ENCODE measurements at places on chromosomes 4 and X.

- DNase-seq = no peak
These were observed 85.9 kb upstream of the UGT8 start for GRCh38 chr4:114512595-114513295.

DNA sequence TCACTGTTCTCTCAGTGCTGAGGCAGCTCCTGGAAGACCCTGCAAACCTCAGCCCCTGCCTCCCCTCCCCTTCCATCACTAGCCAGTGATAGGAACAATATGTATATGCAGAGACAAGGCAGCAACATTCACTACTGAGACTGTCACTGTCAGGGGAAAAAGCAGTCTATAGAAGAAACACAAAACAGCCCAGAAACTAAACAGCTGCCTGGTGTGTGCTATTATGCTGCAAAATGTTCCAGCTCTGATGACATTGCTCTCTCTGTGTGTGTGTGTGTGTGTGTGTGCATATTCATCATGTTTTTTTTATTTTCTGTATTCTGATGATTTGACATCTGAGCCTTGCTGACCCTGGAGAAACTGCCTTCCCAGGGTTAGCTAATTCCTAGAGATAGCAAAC is 147.2 kb downstream of the SPATA18 start:
- DNase-seq = no peak

- DNase-seq = no peak
These were observed 38.1 kb upstream of the STIM2 start for GRCh38 chr4:26822546-26822945.

DNA sequence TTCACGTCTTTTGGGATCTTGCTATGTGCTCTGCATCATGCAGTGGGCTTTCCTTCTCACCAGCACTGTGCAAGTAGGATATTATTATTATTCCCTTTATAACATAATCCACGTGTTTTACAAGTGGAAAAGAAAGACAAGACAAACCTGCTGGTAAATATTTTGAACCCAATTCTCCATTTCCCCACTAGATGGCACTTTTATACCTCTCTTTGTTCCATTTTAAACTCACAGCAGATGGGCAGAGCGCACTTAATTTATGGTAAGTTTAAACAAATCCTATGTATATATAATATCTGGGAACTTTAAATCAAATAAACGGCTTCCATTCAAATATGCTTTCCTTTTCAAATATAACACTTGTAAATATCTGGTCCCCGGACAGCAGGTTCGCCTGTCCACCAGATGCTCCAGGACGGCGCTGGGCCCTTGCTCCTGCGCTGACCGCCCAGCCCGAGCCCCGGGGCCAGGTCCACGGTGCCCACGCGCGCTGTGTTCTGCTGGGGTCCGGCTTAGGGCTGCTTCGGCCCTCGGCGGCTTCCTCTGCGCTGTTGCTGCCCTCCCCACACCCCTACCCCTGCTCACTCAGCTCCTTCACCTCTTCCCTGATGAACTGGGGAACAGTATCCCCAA is 31.1 kb downstream of the F11 start:
- no peak for DNase-seq

DNA sequence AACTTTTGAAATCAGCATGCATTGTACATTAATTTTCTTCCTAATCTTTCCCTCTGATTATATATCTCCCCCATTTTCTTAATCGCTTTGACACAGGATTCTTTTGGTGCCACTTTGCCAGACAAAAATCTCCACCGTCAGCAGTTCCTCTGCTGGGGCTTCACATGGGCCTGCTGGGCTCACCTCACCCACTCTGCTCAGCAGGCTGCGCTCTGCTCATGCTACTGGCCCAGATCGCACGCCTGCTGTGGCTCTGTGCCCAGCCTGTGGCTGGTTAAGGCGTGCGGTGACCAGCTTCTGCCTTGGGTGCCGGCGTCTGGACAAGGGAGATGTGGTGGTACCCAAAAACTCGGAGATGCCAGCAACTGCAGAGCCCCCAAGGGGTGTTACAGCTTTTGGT is 31.1 kb downstream of the UCHL1 start:
- DNase-seq = no peak

GRCh38 chr4:36256398-36256891 is 12.1 kb upstream of the ARAP2 start:
- no peak for DNase-seq

GRCh38 chr4:12943069-12943468 is 541.1 kb downstream of the RAB28 start:
- DNase-seq = no peak

DNA sequence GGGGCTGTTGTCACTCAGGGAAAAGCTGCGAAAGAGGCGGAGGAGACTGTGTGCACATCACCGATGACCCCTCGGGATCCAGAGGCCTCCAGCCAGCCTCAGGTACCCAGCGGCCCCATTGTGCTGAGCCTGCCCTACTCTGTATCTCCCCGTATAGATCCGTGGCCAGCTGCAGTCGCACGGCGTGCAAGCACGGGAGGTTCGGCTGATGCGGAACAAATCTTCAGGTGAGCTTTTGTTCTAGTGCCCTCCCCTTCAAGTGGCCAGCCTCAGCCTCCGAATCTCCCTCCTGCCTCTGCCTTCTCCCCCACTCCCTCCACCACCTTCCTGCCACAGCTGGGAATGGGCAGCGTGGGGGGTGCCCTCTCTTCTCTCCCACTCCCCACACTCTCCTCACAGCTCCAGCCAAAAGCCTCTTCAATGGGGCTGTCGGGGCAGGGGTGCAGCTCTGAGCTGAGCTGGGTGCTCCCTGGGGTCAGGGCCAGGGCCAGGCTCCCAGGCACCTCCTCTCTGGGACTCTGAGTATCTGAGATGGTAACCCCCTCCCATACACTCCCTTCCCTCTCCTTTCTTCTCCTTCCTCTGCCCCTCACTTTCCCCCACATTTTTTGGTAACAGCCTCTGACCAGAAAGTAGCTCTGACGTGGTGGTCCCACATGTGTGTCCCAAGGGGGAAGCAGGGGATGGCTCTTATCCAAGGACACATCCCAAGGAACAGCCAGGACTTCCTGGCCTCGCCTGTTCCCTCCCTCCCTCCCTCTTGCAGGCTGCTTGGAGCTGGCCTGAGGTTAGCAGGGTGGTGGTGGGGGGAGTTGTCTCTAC is 20.4 kb upstream of the UBA1 start:
- DNase-seq = no peak

GRCh38 chrX:53288189-53288588 is 6.8 kb upstream of the IQSEC2 start:
- no peak for DNase-seq

- no peak for DNase-seq
These were observed 11.0 kb upstream of the SCD5 start for GRCh38 chr4:82809619-82810018.

DNA sequence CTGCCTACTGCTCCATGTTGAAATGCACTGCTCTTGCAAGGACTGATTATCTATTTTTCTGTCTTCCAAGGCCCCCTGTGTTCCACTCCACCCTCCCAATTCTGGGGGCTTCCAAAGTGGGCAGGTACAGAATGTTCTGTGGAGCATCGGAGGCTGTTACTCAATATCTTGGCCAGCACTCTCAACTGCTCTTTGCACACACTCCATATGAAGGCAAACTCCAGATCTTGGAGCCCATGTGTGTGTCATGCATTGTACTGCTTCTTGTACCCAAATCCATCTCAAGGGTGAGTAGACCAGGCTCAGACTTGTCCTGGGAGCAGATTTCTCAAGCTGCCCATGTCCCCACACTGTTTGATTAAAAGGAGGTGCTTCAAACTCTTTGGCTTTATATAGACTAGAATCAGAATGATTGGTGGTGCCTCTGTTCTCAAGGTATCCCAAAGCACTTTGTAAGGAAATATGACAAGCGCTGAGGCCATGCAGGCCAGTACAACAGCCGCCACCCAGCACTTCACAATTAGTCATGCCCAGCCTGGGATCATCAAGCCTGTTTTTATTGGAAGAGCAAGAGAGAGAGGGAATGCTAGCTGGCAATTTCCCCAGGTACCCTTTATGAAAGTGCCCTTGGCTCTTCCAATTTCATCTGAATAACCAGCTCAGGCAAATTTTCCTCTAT is 44.3 kb downstream of the AR start:
- DNase-seq = no peak

DNA sequence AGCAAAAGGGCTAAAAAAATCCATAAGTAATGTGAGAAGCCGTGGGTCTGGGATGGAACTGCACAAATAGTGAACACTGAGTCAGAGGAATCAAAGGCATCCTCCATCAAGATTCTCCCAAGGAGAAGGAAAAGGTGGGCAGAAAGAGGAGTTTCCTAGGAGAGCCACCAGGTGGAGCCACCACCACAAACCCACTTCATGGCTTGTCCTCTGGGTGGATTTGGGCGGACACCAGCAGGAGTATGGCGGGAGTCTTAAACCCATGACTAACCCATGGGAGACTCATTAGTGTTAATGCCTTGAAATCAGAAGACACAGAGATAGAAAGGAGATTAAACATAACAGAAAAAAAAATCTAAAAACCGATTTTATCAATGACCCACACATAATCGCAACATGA is 147.7 kb downstream of the SH3KBP1 start:
- no peak for DNase-seq

DNA sequence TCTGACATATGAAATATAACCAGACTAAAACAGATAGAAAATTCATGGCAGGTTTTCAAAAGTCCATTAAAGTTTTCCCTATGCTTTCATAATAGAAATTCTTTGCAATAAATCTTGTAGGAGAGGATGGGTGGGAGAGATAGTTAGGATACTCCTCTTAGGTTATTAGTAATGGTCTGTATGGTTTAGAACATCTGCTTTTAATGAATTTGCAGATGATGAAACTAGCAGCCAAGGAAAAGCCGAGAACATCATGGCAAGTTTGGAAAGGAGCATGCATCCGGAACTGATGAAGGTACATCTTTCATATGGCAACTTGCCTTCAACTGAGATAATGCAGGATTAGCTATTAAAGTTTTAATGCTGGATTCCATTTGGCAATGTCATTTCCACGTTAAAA is 70.7 kb downstream of the DOCK11 start:
- DNase-seq = no peak

- no peak for DNase-seq
These were observed 129.2 kb upstream of the TRIM2 start for GRCh38 chr4:153074936-153075630.

DNA sequence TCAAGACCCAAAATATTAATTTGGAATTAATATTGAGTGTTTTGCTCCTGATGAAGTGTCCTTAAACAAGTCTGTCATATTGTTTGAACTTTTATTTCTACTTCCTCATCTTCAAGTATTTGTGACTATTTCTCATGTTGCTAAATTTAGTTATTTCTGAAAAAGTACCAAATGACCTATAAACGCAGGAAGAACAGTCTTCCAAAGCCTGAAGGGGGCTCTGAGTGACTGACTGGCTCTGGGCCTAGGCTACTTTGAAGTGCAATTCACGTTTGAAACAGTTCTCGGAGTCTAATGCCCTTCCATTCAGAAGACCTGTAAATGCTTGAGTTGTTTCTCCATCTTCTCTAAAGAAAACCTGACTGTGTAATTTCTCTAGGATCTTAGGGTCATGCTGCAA is 26.5 kb downstream of the GALNT7 start:
- no peak for DNase-seq

DNA sequence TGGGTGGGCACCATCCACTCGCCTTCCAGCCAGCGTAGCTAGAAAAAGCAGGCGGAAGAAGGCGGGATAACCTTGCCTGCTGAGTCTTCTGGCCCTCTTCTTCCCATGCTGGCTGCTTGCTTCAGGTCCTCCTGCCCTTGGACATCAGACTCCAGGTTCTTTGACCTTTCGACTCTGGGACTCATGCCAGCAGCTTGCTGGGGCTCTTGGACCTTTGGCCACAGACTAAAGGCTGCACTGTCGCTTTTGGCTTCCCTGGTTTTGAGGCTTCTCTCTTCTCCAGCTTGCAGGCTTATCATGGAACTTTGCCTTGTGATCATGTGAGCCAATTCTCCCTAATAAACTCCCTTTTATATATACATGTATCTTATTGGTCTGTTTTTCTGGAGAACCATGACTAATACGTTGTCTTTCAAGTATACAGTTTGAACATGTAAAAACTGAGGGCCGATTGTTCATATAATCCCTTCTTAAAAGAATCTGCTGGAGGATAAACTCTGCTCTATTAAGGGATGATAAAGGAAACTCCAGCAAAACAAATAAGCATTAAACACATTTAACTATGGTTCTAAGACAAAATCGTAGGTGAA is 116.6 kb upstream of the LCORL start:
- DNase-seq = no peak

- no peak for DNase-seq
These were observed 11.8 kb downstream of the PAPSS1 start for GRCh38 chr4:107708225-107708624.

DNA sequence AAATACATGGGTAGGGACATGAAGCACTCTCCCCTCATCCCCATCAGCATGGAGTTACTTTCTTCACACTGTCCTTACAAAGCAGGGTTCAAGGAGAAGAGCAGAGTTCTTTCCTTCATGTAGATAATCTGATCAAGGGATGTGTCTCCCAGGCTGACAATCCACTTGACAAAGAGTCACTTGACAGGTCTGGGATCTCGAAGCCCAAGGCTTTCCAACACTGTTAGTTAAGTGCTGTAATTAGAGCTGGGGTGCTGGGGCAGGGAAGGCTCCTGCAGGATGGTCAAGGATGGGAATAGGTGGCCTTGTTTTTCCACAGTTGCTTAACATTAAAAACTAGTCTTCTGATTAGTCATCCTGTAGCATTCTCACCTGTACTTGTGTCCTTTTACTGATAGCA is 38.0 kb downstream of the CCNG2 start:
- DNase-seq = no peak

GRCh38 chr4:25178838-25179261 is 18.6 kb upstream of the SEPSECS start:
- no peak for DNase-seq

DNA sequence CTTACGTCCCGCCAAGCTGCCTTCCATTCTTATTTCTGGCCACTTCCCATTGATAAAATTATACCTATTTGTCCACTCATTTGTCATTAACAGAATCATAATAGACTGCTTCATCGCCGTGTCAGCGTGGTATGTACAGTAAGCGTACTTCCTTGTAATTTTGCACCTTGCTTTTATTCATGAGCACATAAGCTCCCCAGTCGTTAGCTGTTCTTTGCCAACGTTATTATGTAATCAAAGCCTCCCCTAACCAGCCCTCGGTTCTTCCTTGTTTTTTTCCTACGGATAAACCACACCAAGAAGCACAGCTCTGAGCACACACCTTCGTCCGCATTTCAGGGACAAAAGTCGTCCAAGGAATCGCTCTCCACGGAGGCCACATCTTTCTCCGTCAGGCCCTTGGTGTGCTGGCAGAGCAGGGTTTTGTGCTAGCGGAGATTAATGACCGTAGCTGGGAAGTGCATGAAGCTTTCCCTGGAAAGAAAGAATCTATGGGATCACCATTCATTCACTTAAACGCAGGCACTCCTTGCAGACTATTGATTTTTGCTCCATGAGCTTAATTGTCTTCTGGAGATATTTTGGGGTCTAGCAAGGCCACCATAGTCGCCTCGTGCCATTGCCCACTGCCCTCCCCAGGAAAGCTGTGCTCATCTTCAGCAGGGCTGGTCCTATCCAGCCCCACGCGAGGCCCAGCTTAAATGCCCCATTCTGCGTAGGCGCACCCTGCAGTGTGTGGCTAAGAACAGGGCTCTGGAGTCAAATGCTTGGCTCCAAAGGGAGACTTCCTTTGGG is 200.9 kb upstream of the PSAPL1 start:
- DNase-seq = no peak

All from stimulated activated CD8-positive, alpha-beta memory T cell treated with anti-CD3 and anti-CD28 coated beads, Interleukin-4, amount 100 ng/mL, for 1 hour (primary cell).